Stimulated activated CD4-positive, alpha-beta T cell treated with anti-CD3 and anti-CD28 coated beads, Interleukin-15, amount 100 ng/mL, for 1 hour (primary cell): ENCODE measurements at places on chromosomes 4 and X.

DNA sequence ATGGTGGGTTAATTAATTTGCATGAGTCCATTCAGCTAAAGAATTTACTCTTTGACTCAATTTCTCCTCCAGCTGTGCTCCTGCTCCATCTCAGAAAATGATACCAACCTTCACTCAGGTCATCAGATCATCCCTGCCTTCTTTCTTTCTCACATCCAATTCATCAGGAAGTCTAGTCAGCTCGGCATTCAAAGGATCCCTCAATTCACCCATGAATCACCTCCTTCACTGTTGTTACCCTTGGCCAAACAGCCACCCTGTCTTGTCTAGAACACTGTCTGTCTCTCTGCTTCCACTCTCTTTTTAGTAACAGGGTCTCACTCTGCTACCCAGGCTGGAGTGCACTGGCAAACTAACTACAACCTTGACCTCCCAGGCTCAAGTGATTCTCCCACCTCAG lies 337.4 kb upstream of the SFRP2 start:
- DNase-seq, result no peak

- DNase-seq, result no peak
Measured at GRCh38 chr4:68369142-68369805, 19.4 kb upstream of the YTHDC1 start.

DNA sequence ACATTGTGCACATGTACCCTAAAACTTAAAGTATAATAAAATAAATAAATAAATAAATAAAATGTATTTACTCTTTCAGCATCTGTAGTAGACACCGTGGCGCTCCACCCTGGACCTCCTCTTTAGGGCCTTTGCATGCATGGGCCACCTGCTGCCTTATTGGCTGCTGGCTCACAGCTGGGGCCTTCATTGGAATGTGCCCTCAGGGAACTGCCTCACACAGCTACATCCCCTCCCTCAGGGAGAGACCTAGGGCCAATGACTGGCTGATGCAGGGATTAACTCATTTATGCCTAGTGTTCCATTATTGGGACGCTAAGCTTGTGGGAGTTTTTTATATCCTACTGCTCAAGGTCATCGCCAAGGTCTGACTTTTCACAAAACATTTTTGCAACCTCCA lies 302.9 kb upstream of the FTHL17 start:
- no peak for DNase-seq

GRCh38 chrX:117838581-117839331 lies 277.9 kb downstream of the KLHL13 start:
- DNase-seq, result no peak

GRCh38 chr4:166602068-166602467 lies 632.2 kb downstream of the SPOCK3 start:
- DNase-seq, result no peak

DNA sequence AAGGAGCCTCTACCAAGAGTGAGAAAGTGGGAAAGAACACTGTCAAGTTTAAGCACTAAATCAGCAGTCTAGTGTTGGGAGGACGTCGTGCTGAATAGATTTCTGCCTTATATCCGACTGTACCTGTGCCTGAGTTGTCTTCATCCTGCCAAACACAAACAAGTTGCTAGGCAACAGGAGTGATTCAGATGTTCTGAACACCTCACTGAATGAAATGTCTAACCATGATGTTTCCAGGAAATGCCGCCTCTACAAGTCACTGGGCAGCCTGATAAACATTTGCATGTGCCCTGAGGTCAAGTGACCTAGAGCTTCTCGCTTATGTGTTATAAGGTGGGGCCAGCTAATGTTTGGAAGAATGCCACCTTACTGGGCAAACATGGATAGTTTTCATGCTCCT lies 37.9 kb downstream of the SGMS2 start:
- DNase-seq, result no peak

DNA sequence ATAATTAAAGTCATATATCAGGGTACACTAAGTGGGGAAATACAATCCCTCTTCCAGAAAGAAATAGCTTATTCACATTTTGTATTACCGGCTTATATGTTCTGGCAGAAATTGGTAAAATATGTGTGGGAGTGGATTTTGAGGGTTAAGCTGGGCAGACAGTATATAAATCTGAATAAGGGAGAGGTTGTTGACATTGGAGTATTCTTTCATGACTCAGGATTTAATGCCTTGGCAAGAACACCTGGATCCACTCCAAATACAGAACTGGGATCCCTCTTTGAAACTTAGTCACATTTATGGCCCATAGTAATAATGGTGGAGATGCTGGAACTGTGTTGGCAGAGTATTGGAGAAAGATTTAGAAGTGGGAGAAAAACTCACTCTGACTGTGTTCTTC lies 54.3 kb upstream of the TET2 start:
- DNase-seq, result no peak

DNA sequence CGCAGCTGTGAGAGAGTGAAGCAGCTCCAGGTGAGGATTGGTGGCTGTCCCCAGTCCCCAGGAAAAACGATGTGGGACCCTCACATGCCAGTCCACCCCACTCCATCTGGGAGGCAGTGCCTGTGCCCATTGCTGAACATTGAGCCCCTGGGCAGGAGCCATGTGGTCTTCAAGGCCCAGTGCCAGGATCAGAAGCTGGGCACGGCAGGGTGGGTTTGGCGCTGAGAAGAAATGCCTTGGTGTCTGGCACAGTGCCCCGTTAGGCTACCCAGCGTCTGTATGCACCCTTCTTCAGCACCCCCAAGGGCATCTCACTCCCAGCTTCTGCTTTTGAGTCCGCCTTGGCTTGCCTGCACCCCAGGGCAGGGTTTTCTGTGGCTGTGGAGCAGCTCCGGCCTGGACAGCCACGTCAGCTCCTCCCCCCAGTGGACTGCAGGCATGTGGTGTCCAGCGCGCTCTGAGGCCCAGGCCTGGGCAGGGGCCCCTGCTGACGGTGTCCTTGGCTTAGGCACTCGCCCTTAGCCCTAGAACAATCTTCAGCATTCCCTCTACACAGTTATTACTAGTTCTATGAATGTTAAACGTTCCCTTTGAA lies 28.6 kb downstream of the RGS12 start:
- DNase-seq, result no peak

DNA sequence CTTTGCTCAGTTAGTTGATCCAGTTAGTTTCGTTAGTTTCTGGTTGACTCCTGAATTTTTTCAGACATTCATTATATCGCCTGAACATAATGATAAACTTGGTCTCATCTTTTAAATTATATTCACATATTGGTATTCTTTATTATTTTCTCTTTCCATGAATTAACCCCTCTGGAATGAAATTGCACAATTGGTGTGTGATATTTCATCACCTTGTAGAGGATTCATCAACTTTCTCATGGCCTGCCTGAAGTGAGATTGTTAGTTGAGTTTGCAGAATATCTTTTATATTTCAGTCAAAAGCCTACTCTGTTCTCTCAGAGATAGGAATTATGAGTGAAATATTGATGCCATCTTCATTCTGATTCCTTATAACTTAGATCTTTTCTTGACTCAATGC lies 1160.6 kb upstream of the AGA start:
- no peak for DNase-seq

- DNase-seq, result no peak
Measured at GRCh38 chr4:48902266-48902665, 4.3 kb downstream of the OCIAD2 start.
